ENCODE measurements at places on chromosomes 2 and 18.

- no peak for DNase-seq
Observed at GRCh38 chr2:183148955-183149354, 24.7 kb downstream of the NUP35 start.

- DNase-seq: no peak
Observed at GRCh38 chr2:181178823-181179412, 198.5 kb downstream of the UBE2E3 start.

DNA sequence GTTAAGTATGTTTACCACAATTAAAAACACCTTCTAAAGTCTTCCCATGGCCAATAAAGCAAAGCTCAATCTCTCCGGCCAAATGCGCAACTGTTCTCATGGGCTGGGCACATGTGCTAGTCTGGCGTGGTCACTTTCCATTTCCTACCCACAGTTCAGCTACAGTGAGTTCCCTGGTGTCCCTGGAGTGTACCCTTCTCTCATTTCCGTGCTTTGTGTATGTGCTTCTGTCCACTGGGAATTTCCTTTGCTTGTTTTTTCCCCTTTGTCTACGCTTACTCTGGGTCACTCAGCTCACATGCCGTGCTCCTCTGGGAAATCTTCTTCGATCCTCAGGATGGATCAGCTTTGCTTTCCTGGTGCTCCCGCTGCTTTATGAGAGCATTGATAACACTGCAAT is 69.6 kb upstream of the GYPC start:
- DNase-seq: no peak

GRCh38 chr2:106138543-106139237 is 55.4 kb downstream of the UXS1 start:
- no peak for DNase-seq

GRCh38 chr2:675982-676646 is 1.1 kb downstream of the TMEM18 start:
- DNase-seq: no peak

GRCh38 chr18:57806201-57806977 is 3.3 kb upstream of the ATP8B1 start:
- no peak for DNase-seq
